Common myeloid progenitor, CD34-positive (primary cell): ENCODE measurements at places on chromosomes 11 and 22.

GRCh38 chr11:125572916-125573315 lies 3.6 kb downstream of the EI24 start:
- DNase-seq = no peak

DNA sequence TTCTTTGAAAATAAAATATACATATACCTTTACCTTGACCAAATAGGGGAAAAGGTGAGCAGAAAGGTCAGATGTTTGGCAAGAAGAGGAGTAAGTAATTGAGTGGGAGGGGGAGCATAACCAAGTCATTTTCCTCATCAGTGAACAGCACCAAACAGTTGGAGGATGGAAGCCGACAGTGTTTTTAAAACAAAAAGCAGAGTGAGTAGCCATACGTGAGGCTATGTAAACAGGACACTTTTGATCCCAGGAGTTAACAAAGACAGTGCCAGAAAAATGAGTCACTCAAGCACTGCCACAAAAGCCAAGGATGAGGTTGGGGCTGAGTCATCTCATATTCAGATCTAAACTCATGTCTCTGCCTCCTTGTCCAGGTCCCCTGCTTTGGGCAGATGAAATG lies 734.7 kb downstream of the KCNA4 start:
- no peak for DNase-seq

- DNase-seq = no peak
Observed at GRCh38 chr22:32652645-32653270, 148.7 kb upstream of the TIMP3 start.

GRCh38 chr11:111093061-111093460 lies 152.5 kb upstream of the POU2AF2 start:
- no peak for DNase-seq

- no peak for DNase-seq
Observed at GRCh38 chr11:72642043-72642883, 32.0 kb downstream of the PDE2A start.
